ENCODE measurements at places on chromosomes 6 and 20.

DNA sequence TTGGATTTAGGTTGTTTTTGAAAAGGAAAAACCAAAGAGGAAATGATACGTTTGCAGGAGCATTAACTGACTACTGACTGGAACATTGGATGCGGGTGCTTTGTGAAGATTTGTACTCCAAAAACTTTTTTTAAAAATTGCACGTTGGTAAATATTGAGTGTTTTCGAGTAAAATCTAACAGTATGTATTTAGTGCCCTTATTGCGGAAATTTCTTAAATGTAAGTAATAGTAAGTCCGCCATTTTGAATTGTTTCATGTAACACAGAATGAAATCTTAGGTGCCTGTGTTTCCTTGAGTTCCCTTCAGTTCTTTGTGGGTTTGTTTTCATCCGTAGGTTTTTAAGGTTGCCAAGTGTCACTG is 15.2 kb upstream of the LIN28B start:
- peak; percentile 13 for DNase-seq

DNA sequence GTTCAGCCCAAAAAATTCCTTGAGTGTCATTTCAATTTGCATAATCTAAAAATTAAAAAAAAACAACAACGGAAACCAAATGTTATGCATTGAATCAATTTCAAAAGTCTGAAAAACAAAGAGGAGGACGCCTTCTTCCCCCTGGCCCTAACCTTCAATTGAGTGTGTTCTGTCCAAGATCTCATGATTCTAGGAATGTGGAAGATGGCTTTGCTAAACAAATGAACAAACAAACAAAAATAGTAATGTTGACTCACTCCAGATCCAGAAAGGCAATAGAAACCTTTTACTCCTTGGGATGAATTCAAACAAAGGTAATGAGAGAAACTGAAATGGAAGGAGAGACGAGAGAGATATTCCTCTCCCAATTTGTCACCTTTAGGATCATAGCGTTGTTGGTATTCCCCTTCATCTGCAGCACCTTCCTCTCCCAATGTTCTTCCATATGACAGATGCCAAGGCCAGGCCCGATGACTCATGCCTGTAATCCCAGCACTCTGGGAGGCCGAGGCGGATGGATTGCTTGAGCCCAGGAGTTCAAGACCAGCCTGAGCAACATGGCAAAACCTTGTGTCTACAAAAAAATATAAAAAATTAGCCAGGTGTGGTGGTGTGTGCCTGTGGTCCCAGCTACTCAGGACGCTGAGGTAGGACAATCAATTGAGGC is 109.2 kb upstream of the ADGRF1 start:
- no peak for DNase-seq

DNA sequence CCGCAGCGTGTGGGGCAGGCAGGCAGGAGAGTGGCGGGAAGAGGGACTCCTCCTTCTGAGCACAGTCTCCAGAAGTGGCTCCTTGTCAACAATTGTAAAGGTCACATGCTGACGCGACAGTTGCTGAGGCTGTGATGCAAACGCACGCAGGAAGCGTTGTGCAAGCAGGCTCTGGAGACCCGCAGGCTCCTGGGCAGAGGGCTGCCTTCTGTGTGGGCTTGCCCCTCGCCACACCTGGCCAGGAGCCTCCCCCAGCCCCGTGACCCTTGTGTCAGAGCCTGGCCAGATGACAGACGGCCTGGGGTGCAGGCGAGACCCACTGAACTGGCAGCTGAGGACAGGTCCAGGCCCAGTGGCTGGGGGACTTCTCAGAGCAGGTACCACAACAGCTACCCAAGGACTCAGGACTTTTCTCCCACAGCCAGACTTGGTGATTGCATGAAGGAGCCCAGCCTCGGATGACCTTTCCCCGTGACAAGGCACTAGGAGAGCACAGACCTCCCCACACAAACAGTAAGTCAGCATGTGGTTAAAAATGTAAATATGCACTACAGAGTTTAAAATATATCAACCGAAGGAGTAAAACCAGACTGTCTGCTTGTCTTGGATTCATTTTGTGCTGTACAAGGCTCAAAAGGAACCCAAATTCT is 222.1 kb upstream of the RREB1 start:
- DNase-seq, result peak; percentile 74

DNA sequence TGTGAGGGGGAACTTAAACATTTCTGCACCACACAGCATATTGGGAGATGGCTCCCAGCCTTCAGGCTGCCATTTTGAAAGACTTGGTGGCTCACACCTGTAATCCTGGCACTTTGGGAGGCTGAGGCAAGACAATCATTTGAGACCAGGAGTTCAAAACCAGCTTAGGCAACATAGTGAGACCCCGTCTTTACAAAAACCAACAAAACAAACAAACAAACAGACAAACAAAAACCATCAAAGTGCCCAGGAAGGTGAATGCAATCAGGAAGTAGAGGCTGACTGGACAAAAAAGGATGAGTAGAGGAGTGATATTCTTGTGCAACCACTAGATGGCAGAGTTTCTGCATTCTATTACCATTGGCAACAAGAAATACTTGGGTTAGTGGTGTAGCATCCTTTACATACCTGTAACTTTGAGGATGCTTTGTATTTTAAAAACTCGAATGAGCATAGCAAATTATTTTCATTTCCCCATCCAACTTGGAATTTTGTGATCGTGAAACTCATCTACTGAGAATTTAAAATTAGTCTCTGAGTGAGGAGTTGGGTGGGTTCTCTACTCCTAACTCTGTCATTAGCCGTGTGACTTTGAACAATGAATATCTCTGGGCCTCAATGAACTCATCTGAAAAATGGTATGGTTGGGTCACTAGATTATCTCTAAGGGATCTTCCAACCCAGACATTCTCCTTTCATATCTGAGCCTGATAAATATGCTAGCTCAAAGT is 84.4 kb downstream of the CRYBG1 start:
- DNase-seq, result peak; percentile 38

DNA sequence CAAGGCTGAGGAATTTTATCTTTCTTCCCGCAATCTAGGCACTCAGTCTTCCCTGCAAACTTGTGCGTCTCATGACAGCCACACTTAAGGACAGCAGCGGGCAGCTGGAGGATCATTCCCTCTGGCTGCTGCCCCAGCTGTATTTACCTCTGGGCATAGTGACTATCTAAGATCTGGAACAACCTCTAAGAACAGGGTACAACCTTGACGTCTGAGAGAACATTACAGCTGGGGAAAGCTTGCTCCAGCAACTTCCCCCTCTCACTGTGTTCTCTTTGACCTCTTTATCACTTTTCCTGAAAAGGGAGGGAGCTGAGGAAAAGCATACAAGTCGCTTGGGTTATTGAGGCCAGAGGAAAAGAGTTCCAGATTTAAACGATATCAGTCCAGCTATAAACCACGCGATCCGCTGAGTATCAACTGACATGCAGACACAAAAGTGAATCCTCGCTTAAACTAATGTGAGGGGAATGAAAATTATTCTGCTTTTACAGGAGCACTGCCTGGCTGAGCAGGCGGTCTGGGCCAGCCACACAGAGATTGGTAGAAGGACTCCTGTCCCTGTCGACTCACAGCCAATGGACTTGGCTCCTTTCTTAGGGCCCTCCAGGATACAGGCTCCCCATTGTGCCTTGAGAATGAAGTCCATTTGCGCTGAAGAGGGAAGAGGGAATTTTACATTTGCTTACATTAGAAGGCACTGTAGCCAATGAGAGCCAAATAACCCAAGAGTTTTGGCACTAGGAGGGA is 153.3 kb downstream of the QRSL1 start:
- DNase-seq, result no peak

GRCh38 chr6:26172608-26172968 is 85.4 kb downstream of the HFE start:
- peak; percentile 20 for DNase-seq

GRCh38 chr6:91608428-91608827 is 1021.6 kb upstream of the MAP3K7 start:
- no peak for DNase-seq

DNA sequence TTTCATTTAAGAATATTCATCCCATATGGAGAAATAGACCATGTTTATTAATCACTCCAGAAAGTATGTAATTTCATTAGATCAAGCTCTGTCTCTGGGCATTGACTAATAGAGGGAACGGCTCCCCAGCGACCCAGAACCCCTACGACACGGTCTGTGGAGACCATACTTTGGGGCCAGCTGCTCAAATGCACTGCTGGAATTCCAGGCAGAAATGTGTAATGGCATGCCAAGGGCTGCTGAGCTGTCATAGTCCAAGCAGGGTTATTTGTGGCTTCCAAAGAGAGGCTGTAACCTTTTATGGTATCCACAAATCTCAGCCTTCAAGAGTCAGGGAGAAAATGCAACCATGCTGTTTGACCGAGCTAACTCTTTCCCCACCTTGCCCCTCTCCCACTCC is 755.8 kb downstream of the DHX35 start:
- DNase-seq, result no peak

- DNase-seq, result no peak
Measured at GRCh38 chr20:23087587-23088251, 1.6 kb upstream of the CD93 start.

GRCh38 chr6:4413073-4413472 is 277.7 kb upstream of the ECI2 start:
- DNase-seq, result no peak

GRCh38 chr6:125489579-125490285 is 188.0 kb upstream of the HDDC2 start:
- DNase-seq, result no peak

GRCh38 chr6:140897349-140897748 is 1235.4 kb upstream of the GJE1 start:
- DNase-seq, result no peak

DNA sequence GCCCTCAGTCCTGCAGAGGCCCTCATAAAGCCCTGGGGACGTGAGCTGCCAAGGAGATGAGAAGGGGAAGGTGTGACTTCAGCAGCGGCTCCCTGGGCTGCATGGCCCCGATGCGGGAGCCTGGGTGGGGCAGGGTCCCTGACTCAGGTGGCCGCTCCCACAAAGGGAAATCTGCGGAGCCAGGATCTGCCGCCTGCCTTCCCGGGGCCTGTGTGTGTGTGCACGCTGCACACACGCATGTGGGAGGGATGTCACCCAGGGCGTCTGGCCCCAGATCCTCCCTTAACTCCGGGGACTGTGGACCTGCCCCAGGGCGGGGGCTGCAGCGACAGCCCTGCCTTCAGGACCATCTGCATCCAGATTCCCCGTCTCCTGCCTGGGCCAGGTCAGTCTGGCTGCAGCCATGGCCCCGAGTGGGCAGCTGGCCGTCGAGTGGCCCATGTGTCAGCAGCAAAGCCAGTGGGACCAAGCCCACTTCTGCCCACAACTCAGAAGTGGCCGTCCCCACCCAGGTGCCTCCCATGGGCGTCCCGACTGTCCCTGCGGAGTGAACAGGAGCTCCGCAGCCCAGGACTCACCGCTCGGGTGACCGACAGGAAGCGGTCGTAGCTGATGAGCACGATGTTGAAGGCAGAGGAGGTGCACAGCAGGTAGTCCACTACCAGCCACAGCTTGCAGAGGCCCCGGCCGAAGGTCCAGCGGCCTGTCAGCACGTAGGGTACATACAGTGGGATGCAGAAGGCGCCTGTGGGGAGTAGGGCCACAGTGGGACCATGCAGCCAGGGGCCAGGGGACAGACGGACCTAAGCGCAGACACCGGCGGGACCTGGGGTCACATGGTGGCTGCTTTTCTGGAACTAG is 1.9 kb downstream of the HRH3 start:
- no peak for DNase-seq

GRCh38 chr20:9629831-9630230 is 115.4 kb downstream of the LAMP5 start:
- DNase-seq, result no peak

DNA sequence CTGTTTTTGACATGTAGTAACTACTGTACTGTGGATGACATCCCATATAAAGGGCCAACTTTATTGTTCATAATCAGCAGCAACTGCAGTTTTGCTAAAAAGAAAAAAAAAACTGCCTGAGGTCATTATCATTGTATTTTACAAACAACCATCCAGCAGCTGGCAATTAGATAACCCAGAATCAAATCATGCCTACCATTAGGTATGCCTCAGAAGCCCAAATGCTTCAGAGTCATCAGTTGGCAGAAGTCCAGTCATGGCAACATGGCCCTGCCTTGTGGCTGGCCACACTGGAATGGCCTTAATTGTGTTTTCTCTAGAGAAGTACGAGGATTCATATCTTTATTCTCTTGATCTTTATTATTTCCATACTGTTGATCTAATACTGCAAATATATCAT is 462.4 kb upstream of the NRSN1 start:
- DNase-seq, result no peak

GRCh38 chr6:105258816-105259215 is 79.0 kb upstream of the POPDC3 start:
- DNase-seq, result no peak

DNA sequence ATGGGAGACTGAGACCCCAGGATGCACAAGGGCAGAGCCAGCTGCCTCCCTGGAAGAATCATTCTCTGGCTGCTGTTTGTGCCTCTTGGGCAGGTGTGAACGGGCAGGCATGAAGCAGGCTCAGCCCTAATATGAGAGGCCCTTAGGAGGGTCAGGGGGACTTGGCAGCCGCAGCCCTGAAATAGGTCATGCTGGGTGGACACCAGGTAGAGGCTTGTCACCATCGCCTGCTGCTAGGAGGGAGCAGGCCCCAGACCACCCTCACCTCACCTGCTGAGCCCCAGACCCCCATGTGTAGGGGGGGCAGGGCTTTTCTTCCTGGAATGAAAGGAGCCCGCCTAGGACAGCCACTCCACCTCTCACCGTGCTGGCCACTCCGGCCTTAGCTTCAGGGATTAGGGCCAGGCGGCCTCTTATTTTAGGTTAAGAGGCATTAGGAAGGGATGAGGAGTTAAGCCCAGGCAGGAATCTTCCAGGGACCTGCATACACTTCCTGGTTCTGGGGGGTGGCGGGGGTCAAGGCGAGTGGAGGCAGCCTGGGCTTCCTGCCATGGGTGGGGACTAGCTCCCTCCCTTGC is 92.4 kb downstream of the ASXL1 start:
- DNase-seq, result no peak

DNA sequence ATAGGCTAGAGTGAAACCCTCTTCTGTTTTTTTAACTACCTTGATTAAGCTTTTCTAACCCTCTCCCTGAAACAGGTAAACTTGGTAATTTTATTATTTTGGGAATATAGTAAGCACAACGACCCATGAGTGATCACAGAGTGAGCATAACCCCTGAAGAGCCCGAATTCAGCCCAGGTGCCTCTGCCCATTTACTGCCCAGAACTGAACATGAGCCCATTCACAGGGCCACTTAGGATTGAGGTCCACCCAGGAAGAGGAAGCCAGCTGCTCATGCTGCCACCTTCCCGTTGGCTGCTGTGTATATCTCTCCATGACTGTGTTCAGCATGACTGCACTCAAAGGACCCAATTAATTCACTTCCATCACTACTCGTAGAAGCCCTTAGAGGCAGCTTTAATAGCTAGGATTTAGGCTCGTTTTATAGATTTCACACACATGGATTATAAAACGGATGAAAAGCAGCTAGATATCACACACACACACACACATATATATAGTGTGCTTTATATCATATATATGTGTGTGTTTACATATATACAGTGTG is 8.3 kb upstream of the PDE10A start:
- DNase-seq, result peak; percentile 91

DNA sequence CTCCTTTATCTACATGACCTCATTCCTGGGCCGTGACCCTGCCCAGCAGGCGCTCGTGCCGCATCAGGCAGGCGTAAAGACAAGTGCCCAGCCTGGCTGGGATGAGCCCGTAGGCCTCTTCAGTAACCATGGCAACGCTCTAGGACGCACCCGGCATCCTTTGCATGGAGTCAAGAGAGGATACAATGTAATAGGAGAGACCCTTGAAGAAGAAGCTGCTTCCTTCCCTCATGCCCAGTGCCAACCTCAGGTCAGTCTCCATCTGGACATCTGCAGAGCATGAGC is 5.0 kb upstream of the LSM14B start:
- DNase-seq, result peak; percentile 52

GRCh38 chr6:143286251-143286795 is 164.2 kb downstream of the ADAT2 start:
- DNase-seq, result no peak

- DNase-seq, result peak; percentile 62
Measured at GRCh38 chr20:58447511-58448391, 58.7 kb downstream of the VAPB start.

Data from SHP77 (cell line).